Fibroblast of skin of right quadriceps (primary cell): ENCODE measurements at places on chromosomes 2 and 18.

DNA sequence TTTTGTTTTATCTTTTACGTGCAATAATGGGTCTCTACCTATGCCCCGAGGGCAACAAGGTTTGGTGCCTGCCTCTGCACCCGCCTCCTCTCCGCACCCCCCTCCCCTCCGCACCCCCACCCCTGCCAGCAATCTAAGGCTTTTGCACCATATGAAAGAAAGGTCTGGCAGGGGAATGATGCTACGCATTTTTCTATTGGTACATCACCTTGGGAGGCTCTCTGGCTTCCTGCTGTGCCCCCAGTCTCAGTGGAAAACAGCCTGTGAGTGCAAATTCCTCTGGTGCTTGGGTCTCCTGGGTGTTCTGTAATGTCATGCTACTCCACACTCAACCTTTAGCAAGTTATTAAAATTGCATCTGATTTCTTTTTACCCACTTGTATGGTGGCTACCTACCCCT, 161.3 kb upstream of the SMAD7 start:
- DNase-seq = no peak

DNA sequence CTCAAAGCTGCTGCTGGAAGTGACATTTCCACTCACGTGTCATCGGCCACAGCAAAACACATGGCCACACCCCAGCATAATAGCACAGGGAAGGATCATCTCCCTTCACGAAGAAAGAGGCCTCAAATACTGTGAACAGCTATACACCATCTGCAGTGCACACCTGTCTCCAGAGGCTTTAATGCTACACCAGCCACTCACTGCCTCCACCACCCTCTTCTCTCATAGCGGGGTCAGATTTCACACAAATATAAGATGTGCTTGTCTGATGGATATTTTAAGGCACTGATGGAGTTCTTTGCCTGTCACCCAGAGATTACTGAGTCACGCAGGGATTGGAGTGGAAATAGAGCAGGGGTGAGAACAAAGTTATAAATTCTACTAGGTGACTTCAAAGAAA, 374.0 kb downstream of the ZNF516 start:
- DNase-seq = no peak

DNA sequence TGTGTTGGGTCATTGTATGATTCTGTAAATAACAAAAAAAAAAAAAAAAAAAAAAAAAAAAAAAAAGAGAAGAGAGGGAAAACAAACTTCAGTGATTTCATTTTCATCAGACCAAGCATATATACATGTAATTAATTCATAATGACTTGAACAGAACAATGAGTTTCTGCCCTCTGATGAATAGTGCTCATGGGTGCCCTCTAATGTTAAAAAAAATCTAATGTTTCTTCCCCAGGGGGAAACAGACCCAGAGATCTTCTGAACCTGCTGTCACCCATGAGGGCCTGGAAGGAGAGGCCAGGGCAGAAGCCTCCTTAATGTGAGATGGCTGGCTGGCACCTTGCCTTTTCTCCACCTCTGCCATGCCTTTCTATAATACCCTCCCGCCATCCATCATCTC, 289.2 kb downstream of the ZNF521 start:
- DNase-seq = no peak

GRCh38 chr2:31302940-31303563, 69.1 kb downstream of the EHD3 start:
- DNase-seq = no peak

GRCh38 chr2:144357623-144358373, 162.1 kb downstream of the ZEB2 start:
- DNase-seq = peak; percentile 97

DNA sequence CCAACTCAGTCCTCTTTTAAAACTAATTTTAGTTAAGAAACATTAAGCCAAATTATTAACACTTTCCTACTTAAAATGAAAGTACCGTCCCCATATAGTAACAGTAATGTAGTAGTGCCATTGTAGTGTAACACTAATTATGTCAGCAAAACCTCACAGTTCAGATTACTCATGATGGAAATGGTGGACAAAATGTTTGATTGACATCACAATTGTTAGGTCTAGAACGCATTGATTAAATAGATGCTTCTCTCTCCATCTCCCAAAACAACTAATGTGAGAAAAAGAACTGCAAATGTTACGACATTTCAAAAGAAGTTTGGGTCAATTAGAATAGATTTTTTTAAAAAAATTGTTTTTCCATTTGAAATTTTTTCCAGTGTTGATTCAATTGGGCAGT, 1.2 kb upstream of the ATF2 start:
- DNase-seq = no peak

GRCh38 chr2:186977433-186978045, 128.6 kb upstream of the ZSWIM2 start:
- DNase-seq = no peak

GRCh38 chr18:54769526-54770464, 58.5 kb upstream of the RAB27B start:
- peak; percentile 33 for DNase-seq

DNA sequence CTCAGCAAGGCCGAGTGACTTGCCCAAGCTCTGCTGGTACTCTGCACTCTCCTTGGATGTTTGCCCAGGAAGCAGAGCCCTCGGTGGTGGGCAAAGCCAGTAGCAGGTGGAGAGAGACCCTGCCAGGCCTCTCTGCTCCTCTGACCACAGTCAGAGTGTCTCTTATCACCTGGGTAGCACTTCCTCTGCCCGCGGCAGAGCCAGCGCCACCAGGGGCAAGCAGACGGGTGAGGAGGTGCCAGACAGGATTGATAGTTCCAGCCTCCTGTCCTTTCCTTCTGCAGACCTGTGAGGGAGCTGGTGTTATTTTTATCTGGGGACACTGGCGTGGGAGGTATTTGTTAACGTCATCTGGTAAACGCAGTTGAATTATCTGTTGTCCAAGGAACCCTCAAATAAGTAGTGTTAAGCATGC, 152.9 kb downstream of the SMAD7 start:
- no peak for DNase-seq
